NCI-H187 treated with DMSO at 0.1 percent for 48 hours (cell line): ENCODE measurements at places on chromosomes 12 and 14.

- no peak for DNase-seq
These were observed 10.8 kb downstream of the DLK1 start for GRCh38 chr14:100737526-100737925.

- no peak for DNase-seq
These were observed 203.7 kb upstream of the NUDT4 start for GRCh38 chr12:93174048-93174447.

- no peak for DNase-seq
These were observed 62.0 kb downstream of the DYRK2 start for GRCh38 chr12:67710582-67710981.

DNA sequence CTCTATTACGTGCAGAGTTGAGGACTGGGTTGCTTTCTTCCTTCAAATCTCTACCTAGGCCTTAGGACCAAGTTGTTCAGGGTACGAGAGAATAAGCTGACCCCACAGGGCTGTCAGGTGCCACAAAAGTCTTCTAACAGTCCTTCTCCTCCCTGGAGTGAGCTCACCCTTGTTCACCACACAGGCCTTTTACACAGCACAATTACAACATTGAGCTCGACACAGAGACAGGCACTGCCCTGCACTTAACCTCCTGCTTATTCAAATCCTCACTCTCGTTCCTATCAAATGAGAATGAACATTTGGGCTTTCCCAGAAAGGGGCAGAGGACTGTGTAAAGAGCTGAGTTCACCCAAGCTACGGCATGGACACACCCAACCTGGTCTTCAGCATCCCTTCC is 2.4 kb downstream of the GALNT6 start:
- no peak for DNase-seq

GRCh38 chr14:33229269-33229929 is 290.7 kb downstream of the NPAS3 start:
- no peak for DNase-seq

DNA sequence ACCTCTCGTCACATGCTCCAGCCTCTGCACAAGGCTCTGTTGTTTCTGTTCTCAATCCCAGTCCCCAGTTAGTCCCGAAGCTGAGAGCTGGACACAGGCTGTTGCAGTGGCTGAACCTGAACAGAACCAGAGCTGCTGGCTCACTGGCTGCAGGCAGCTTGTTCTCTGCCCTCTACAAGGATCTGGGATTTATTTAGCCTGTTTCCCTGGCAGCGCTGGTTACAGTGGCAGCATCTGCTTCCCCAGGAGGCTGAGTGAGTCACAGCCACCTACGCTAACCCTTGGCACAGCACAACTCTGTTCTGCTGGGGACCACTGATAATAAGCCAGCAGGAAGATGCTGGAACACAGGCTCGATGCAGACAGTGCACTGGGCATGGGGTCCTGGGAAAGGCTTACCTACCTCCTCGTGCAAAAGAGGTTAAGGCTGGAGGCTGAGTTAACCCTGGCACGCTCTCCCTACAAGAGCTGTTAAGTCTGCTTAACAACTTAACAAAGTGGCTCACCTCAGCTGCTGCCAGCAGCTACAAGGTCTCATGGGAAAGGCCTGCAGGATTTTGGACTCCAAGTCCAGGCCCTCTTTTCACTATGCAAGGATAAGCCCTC is 299.6 kb downstream of the PCNX1 start:
- DNase-seq, result no peak

DNA sequence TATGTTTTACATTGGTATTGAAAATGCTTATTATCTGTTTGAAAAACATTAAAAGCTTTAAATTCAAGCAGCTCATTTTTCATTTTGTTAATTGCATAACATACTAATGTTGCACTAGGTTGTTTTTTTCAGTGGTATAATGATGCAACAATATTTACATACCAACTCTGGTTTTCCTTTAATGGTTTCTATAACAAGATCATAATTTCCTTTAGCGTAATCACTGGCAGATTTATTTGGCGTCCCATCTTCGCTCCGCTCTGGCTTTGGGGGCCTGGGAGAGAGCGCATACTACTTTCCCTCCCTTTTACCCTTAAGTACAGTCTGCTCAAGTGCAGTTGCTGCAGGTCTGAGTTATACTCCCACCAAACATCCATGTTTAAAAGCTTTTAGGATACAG is 574.1 kb downstream of the PRKD1 start:
- no peak for DNase-seq

GRCh38 chr12:82357845-82358199 is 365 bp downstream of the CCDC59 start:
- DNase-seq, result no peak

GRCh38 chr14:35405304-35405996 is 901 bp upstream of the NFKBIA start:
- DNase-seq, result no peak

DNA sequence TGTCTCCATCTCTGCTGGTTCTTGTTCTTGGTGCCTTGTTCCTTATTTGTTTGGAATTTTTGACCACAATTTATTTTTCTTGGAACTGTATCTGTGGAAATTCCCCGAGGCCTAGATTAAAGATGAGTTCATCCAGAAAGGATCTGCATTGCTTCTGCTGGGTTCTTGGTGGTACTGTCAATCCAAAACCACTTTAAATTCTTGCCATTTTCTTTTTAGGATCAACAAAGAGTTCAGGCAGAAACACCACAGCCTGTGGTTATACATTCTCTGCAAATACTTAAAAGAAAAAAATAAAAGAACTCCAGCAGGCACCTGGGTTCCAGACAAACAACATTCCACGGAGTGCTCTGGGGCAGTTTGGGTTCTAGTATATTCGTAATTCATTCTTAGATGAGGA is 6.0 kb upstream of the VAMP1 start:
- no peak for DNase-seq

- DNase-seq, result no peak
These were observed 66.0 kb downstream of the EGLN3 start for GRCh38 chr14:33884916-33885315.

- DNase-seq, result no peak
These were observed 756.6 kb downstream of the NOVA1 start for GRCh38 chr14:25841226-25841625.

DNA sequence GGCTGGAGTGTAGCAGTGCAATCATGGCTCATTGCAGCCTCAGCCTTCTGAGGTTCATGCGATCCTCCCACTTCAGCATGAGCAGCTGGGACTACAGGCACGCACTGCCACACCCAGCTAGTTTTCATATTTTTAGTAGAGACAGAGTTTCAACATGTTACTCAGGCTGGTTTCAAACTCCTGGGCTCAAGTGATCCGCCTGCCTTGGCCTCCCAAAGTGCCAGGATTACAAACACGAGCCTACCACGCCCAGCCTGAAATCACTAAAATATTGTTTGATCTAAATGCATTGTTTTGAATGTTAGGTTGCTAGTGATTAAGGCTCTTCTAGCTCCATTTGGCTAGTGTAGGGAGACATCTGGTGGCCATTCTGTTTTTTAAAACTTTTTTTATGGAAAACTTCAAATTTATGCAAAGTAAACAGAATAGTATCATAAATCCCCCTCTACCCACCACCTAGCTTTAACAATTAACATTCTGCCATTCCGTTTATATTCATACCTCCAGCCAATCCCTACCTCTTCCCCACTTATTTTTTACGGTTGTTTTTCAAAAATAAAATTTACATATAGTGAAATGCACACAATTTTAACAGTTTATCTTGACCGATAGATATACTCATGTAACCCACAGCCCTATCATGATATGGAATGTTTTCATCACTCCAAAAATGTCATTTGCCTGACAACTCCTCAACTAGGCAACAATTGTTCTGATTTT is 37.8 kb downstream of the MYO1H start:
- DNase-seq, result peak; percentile 28

DNA sequence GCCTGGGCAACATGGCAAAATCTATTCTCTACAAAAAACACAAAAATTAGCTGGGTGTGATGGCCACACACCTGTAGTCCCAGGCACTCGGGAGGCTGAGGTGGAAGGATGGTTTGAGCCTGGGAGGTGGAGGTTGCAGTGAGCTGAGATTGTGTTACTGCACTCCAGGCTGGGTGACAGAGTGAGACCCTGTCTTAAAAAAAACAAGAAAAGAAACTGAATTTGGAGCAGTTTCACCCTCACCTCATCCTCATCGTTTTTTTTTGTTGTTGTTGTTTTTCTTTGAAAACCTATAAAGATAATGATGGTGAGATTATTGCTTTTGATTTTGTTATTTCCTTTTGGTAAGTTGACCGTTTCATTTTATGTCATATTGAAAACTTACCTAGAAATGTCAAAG is 60.7 kb downstream of the SLC38A6 start:
- no peak for DNase-seq

DNA sequence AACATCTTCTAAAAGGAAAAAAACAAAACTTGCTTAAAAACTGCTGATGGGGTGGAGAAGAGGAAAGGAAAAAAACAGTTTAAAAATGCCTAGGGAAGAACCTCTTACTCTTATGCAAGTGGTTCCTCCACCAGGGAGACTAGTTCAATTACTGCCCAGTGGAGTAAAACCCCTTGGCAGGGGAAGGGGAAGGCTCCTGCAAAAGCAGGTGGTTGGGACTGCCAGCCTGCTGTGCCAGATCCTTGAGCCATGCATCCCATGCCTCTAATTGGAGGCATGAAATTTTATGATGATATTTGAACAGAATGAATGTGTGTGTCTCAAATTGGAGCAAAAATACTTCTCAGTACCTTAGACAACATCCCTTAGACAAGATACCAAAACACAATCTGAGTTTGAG is 118.8 kb downstream of the FSCB start:
- no peak for DNase-seq

- DNase-seq, result no peak
These were observed 133.2 kb downstream of the SLC35F4 start for GRCh38 chr14:57732463-57733285.

GRCh38 chr12:15706010-15706676 is 83.0 kb downstream of the EPS8 start:
- no peak for DNase-seq

DNA sequence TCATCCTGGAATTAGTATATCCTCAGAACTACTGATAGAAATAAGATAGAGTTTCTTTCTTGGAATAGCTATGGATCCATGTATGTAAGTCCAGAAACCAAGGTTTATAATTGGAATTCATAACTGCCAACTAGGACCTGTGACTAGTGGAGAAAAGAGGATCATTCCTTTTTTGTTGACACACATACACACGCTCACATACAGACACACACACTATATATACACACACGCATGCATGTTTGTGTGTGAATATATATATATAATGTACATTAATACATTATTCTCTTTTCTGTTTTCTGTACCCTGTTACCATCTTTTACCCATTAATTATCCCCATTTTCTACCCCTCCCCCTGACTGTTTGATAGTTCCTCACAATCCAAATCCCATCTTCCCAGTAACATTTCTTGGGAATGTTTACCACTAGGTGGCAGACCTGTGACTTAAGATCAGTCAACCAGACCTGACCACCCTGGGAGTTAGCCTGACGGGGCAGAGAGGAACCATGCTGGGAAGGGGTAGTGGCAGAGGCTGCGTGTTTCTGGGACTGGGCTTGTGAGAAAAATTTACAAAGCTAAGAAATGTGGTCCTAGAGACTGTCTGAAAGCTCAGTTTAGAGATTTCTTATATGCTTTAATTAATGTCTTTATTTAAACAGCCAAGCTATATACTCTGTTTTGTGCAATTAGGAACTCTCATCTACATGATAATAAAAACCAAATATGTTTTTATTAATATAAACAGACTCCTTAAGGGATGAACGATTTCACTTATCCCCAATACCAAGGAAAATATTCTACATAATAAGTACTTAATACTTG is 308.0 kb downstream of the PPFIA2 start:
- DNase-seq, result no peak

GRCh38 chr12:54555670-54556257 is 6.4 kb downstream of the PDE1B start:
- no peak for DNase-seq

- no peak for DNase-seq
These were observed 550 bp upstream of the RESF1 start for GRCh38 chr12:31958569-31959160.

DNA sequence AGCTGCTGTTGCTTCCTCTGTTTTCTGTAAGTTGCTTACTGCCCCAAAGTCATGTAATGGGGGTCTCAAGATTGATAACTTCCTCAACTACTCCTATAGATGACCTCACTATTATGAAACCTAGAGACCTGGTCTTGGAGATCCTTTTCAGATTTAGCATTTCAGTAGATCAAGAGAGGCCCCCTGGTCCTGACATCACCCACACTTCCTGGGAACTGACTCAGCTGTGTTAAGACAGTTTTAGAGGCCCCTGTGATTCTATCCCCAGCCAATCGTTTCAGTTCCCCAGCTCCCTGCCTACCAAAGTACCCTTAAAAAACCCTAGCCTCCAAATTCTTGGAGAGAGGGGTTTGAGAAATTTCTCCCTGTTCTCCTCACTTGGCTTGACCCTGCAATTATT is 9.2 kb upstream of the ARG2 start:
- no peak for DNase-seq

DNA sequence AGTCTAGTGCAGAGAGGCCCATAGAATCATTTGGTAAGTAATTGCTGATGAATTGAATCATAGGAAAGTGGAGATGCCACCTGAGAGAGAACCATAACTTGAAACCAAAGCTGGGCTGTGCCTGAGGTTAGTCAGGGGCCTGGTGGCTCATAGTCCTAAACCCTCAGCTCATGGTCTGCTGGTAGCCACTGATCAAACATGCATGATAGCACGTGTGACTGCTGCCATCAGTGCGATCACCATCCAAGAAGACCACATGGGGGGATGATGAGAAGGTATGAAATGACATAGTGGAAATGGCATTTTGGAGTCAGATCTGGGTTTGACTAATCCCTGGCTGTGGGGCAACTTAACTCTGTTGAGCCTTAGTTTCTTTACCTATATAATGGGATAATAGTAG is 190.5 kb downstream of the CACNA1C start:
- DNase-seq, result no peak

GRCh38 chr12:84056-84455 is 17.5 kb downstream of the IQSEC3 start:
- DNase-seq, result no peak

- DNase-seq, result no peak
These were observed 149.5 kb upstream of the PELI2 start for GRCh38 chr14:55968741-55969140.

DNA sequence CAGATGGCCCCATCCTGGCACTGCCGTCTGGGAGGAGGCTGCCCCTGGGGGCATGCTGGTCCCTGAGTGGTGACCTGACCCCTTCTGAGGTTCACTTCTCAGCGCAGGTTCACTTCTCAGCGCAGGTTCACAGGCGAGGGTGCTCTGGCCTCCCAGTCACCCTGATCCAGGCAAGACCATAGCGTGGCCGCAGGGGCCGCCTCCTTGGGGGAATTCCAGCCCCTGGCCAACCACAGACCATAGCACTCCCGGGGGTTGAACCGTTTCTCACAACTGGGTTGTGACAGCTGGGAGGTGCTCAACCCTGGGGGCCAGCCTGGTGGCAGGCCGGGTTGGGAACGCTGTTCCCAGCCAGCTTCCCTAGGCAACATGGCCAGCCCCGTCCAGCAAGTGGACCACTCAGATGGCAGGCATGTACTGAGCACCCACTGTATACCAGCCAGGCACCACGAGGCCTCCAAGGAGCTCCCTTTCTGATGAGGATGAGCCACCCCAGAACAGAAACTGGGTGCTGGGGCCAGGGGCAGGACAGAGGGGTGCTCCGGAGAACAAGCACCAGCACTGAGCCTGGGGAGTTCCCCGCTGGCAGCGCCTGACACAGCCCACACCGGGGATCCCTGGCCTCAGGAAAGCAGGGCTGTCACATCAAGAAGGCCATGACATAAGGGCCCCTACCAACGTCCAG is 28.3 kb upstream of the ZFP36L1 start:
- DNase-seq, result no peak

- DNase-seq, result no peak
These were observed 41.2 kb downstream of the ADGRD1 start for GRCh38 chr12:130994821-130995375.
